ENCODE measurements at places on chromosomes 2 and 18.

DNA sequence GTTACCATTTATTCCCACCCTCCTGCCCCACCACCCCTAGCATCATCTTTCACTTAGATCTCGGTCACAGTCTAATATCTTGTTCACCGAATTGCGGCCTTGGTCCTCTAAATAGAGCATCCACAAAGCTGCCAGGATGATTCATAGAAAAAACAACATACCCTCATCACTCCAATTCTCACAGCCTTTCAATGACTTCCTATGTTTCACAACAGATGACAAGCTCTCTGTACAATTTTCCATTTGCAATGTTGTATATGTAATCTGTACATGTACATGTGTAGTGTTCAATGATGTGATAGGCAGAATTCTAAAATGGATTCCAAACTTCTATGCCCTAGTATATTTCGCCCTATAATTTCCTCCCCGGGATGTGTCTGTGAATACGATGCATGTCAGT lies 675.6 kb upstream of the CELF4 start:
- no peak for DNase-seq

- no peak for DNase-seq
Observed at GRCh38 chr2:26687801-26688200, 4.7 kb upstream of the KCNK3 start.

DNA sequence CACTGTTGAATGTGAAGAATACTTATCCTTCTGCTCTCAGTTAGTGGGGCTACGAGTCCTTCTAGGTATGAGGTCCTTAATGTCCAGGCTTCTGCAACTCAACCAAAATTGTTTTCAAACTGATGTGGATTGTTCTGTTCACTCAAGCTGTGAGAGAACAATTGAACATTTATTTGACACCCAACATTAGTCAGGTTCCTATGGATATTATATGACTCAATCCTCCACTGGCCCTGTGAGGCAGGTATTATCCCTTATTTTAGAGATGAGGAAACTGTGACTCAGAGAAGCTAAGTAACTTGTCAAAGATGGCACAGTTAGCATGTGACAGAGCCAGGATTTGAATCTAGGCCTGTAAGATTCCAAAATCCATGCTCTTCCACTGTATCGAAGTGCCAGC lies 1.2 kb upstream of the LYG2 start:
- DNase-seq, result no peak

DNA sequence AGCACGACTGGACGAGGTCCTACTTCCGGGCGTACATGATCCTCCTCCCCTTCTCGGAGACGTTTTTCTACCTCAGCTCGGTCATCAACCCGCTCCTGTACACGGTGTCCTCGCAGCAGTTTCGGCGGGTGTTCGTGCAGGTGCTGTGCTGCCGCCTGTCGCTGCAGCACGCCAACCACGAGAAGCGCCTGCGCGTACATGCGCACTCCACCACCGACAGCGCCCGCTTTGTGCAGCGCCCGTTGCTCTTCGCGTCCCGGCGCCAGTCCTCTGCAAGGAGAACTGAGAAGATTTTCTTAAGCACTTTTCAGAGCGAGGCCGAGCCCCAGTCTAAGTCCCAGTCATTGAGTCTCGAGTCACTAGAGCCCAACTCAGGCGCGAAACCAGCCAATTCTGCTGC lies 24.8 kb downstream of the LYPD1 start:
- no peak for DNase-seq

- DNase-seq, result no peak
Observed at GRCh38 chr2:3958969-3959368, 255.6 kb downstream of the DCDC2C start.

- DNase-seq, result no peak
Observed at GRCh38 chr2:153953761-153954160, 82.0 kb downstream of the GALNT13 start.

DNA sequence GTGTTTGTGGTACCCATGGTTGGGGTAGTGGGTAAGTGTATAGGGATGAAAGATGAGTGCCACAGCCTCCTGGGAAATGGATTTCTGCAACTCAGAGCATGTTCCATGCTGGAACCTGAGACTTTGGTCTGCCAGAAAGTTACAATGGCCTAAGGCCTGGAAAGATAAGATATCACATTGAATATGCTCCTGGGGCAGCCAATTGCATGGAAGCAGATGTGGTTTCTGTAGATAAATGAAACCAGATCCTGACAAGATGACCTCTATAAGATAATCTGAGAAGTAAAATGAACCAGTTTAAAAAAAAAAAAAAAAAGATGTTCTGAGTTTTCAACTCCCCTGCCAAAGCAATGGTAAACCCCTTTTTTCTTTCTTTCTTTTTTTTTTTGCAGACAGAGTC lies 91.4 kb upstream of the NCK2 start:
- DNase-seq, result no peak

DNA sequence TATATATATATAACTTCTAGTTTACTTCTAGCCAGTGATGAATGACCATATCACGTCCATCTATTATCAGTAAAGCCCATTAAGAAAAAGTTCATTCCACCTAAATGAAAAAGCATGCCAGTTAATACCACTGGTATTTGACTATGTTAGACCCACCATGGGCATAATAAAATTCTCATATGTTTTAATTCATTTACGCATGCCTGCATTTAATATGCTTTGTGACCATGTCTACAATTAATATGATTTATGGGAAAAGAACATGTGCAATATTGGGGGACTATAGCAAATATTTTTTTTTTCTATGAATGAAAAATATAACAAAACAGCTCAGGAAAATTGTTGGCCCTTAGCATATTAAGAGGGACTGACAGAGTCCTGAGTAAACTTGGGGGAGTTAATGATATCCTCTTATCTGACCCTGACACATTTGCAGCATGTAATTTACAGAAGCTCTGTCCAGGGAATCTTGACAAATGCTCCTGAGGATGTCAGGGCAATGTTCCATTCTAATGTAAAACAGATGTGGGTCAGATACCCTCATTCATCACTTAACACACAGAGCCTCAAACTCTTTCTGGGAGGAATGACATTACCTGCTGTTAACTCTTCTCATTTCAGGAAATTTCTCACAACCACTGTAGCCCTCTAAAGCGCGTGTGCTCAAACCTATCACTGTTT lies 90.6 kb downstream of the PAX3 start:
- DNase-seq, result no peak

DNA sequence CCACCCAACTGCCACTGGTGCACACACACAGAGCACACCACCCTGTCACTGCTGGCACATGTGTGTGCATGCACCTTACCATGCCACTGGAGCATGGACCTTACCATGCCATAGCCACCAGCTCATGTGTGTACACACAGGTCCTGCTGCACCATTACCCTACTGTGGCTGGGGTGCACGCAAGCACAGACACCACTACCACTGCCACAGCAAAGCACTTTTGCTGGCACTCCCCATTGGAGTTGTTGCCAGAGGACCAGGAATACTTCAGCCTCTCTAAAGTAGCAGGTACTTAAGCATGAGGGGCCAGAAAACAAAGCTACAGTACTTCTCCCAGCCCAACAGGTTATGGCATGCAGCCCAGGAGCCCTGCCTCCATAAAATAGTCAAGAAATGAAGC lies 404.8 kb downstream of the MBD2 start:
- DNase-seq, result no peak

DNA sequence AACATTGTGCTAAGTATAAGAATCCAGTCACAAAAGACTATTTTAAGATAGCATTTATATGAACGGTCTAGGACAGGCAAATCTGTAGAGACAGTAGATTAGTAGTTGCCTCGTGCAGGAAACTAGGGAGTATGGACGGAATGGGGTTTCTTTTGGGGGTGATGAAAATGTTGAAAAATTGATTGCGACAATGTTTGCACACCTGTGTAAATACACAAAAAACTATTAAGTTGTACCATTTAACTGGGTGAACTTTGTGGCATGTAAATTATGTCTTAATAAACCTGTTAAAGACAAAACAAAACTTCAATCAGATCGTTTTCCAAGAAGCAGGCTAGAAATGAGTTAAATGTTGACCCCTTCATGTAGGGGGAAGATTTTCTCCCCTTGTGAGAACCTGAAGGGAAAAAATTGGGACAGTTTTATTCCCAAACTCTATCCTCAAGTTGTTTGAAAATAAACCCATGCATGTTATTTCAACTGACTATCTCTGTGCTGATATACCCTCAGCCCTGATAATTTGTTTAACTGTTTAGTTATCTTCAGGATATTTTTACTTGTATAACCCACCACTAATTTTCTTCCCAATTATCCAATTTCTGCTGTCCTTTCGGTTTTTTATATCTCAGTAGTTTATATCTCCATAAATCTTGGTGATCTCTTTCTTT lies 87.2 kb downstream of the CAMKMT start:
- no peak for DNase-seq

DNA sequence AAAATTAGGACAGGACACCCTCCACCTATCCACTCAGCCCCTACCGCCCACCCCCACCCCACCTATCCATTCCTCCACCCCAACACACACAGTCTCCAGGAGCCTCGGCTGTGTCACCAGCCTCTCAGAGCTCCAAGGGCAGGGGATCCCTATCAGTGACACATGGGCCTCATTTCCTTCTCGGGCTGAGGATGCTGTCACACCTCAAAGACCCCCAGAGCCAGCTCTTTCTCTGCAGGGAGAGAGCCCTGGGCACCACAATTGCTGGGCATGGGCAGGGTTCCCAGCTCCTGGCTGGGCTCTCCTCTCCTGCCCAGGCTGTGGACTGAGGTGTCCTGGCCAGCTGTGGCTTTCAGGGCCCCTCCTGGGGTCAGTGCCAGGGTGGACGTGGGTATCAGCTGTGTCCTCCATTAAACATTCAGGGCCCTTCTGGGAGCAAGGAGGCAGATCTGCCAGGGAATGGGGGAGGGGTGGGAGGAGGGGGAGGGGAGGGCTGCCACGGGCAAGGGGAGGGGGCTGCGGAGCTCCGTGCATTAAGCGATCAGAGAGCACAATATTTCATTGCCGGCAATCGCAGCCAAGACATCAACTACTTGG lies 14.3 kb upstream of the ECEL1 start:
- DNase-seq, result no peak

GRCh38 chr2:9679218-9679617 lies 48.4 kb upstream of the YWHAQ start:
- no peak for DNase-seq

DNA sequence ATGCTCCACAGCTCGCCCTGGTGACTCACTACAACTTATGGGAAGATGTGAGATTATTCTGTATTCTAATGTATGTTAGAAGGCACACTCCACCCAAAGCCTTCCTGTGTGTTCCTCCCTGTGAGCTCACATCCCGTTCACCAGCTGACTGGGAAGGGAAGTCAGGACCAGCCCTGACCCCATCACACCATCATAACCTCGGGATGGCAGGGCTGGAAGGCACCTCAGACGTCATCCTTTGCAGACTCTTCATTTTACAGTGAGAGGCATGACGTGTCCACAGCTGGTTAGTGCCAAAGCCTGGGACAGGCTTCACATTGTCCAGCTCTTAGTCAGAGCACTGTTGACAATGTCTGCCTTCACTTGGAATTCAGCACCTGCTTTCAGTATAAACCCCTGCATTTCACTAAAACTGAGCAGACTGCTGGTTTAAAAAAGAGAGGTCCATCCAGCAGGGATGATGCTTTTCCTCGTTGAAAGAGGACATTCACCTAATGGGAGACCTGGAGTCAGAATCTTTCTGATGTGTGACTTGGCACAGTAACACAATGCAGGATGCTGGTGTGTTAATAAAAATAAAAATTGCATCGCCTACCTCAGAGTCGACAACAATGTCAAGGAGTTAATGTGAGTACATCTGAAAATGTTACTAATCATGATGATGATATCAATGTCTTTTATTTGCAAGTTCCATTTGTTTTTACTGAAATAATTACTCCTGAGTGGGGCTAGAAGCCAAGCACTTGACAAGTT lies 418.0 kb upstream of the TNP1 start:
- DNase-seq, result no peak

DNA sequence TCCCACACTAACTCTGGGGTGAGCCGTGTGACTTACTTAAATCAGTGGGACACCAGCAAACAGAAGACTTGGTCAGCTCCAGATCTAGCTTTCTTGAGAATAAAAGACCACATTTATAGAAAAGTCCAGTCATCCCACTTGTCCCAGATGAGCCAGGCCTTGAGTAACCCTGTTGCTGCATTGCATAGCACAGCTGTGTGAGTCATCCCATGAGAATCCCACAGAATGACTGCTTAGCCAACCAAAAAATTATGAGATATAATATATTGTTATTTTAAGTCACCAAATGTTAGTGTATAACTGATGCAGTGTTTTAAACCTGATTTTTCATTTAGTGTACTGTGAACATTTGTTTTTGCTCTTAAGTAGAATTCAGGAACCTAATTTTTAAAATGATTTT lies 94.2 kb upstream of the FSHR start:
- DNase-seq, result no peak

GRCh38 chr2:206718296-206718695 lies at the start of gene DYTN:
DYTN (minus strand) TSS chr2:206718396; CDS start chr2:206718279, 117 bp downstream.
- no peak for DNase-seq

GRCh38 chr18:48342581-48342980 lies 66.6 kb downstream of the ZBTB7C start:
- DNase-seq, result no peak

DNA sequence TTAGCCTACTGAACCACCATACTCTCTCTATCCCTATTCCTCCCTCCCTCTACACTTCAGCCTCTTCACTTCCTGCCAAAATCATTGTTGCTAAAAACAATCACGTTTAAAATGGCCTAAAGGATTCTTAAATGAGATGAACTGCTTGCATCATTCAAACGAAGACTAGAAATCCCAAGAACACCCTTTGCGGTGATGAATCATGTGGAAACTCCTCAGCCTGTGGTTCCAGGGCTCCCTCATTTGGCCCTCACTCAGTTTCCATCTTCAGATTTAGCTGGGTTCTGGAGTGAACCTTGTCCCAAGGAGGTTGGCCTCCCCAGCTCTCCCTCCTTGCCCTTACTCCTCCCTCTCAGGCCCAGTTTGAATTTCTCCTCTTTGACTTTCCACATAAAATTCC lies 125.6 kb upstream of the CDC42EP3 start:
- no peak for DNase-seq

DNA sequence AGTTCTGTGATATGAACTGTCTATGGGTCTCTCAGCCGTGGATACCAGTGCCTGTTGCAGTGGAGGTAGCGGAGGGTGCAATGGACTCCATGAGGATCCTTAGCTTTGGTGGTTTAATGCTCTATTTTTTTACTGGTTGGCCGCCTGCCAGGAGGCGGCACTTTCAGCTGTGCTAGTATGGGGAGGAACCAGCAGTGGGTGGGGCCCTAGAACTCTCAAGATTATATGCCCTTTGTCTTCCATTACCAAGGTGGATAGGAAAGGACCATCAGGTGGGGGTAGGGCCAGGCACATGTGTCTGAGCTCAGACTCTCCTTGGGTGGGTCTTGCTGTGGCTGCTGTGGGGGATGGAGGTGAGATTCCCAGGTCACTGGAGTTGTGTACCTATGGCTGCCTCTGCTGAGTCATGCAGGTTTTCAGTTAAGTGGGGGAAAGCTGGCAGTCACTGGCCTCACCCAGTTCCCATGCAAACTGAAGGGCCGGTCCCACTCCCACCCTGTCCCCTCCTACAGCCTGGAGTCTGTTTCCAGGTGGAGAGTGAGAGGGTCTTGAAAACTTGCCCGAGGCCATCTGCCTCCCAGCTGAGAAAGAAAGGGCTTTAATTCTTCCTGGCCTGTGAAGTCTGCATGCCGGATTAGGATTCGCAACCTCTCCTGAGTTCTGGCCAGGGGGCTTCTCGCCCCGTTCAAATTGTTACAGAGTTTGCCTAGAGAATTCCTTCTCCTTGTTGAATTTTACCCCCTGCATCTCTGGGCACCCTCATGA lies 14.5 kb downstream of the KCNS3 start:
- DNase-seq, result no peak

- no peak for DNase-seq
Observed at GRCh38 chr18:66078925-66079800, 328.4 kb downstream of the CDH7 start.
